Head of caudate nucleus (tissue), 42 donors: ENCODE measurements at places on chromosomes 16 and 17.

DNA sequence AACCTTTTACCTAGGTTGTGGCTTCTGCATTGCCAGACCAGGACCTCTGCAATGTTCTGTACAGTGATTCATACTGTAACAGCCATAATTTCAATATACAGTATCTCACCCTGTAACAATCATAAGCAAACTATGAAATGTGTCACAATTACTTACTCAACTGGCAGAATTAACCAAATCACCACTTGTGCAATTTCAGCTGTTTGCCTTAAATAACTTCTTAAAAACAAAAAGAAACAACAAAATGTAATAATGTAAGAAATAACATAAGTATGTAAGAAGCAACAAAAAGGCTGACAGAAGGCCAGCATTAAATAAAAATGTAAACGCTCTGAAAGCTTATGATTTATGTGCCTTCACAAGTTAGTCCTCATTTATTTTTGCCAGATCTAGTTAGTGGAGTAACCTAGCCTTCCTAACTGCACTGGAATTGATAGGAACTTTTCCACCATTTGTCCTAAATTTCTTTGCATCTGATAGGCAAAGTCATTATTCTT lies 96.9 kb downstream of the SKAP1 start:
- no peak for DNase-seq

GRCh38 chr16:19688396-19689024 lies 29.5 kb downstream of the KNOP1 start:
- DNase-seq, result no peak

DNA sequence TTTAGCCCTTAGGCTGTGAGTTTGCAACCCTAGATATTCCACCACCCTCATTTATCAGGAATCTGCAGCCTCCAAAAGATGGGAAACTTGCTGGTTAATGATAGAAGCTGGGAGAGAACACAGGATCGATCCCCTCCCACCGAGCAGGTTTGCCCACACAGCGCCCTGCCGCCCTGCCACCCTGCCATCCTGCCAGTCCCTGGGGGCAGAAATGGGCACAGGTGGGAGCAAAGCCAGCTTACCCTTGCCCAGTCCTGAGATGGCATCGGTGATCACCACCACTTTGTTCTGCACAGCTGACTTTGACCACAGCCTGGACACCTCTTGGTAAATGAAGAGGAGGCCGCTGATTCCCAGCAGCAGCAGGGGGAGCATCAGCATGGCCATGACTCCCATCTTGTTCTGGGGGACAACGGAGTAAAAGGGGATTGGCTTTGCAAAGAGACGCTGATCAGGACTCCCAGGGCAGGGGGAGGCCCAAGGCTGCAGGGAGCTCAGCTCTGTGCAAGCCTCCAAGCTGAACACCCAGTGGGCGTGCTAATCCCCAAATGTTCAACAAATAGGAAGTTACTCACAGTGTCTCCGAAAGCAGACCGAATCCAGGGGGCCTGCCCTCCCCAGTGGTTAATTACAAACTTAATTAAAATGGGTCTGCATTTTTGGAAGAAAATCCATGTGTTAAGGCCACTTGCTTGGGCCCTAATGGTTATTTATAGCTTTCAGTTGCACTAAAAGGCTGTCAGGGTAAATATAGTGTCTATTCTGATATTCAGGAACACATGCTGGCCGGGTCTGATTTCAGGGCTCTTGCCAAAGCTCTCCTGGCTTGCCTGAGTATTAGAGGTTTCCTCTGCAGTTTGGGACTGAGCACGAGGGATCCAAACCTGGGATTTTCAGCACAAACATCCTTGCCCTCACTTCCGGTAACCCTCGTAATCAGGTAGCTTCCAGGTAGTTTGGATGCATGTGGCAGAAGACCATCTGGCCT lies at the start of gene DHRS7C:
DHRS7C (minus strand) TSS at position 704 of the 988 bp plus-strand sequence; CDS start at position 396, 308 bp downstream.
- no peak for DNase-seq

DNA sequence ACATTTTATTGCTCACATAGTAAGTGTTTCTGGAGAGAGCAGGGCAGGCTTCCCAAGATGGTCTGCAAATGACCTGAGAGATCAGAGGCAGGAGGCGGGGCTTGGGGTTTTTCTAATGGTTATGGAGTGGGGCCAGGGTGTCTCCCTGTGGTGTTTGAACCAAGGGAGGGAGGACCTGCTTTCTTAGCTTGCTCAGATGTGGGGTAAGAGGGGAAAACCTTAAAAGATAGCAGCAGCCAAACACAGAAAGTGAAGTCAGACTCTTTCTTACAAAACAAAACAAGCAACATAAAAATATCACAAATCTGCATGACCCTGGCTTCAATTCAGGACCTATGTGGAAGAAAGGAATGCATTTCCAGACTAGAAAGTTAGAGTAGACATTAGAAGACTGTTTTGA lies 22.9 kb upstream of the DNAJA2 start:
- no peak for DNase-seq

- no peak for DNase-seq
Observed at GRCh38 chr17:61444831-61445230, 7.4 kb upstream of the TBX4 start.

GRCh38 chr16:30378236-30379157 lies 3.9 kb downstream of the SEPTIN1 start:
- DNase-seq, result peak; percentile 100
